ENCODE measurements at places on chromosomes 4 and X.

GRCh38 chr4:13386405-13387107, 97.6 kb downstream of the RAB28 start:
- DNase-seq, result no peak

DNA sequence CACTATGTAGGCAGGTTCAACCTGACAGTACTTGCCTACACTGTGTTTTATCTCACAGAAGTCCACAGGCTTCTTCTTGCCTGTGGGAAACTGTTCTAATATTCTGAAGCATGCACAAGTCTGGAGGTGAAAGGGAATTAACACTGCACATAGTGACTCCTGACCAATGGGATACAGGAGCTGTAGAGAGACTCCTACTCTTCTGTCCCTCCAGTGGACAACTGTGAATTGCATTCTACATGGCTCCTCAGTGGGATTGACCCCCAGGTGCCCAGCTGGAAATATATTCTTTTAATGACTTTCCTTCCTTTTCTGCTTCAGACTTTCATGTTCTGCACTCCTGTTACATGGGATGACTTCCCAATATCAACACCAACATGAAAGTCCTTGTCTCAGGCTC, 8.2 kb upstream of the YIPF6 start:
- no peak for DNase-seq

DNA sequence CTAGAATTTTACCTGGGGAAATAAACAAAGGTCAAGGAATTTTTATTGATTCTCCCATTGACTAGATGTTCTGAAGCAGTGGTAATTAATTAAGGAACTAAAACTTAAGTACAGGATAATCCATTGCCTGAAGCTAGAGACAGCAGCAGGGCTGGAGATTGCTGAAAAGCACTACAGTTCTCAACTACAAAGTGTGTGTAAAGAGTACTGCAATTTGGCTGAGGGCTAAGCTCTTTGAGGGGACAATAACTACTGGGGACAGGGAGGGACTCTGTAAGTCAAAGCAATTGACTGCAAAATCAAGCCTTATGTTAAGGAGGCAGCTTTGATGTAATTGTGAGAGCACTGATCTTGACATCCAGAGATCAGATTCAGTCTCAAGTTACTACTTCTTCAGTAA, 260.4 kb downstream of the GALNTL6 start:
- no peak for DNase-seq

- DNase-seq, result no peak
Measured at GRCh38 chrX:13716905-13717304, 17.5 kb downstream of the TRAPPC2 start.

- DNase-seq, result no peak
Measured at GRCh38 chrX:134738986-134739740, 80.9 kb upstream of the PLAC1 start.

GRCh38 chr4:61173799-61174198, 26.3 kb upstream of the ADGRL3 start:
- no peak for DNase-seq

DNA sequence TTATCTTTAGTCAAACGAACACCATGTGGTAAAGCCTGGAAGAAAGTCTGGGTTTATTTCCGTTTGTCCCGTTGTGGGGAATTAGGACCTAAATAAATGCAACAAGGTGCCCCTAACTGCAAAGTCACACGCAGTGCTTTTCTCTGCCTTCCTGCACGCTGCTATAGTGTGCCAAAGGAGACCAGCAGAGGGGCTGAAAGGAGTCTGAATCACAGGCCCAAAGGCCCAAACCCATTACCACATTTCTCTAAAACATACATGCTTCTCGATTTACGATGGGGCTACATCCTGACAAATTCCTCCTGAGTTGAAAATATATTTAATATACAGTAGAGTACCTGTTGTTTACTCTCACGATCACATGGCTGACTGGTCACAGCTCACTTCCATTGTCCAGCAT, 4.5 kb downstream of the VEGFC start:
- no peak for DNase-seq

- DNase-seq, result no peak
Measured at GRCh38 chrX:120238933-120239332, 11.7 kb upstream of the ZBTB33 start.

GRCh38 chr4:107546638-107547037, 173.4 kb downstream of the PAPSS1 start:
- no peak for DNase-seq

- DNase-seq, result no peak
Measured at GRCh38 chr4:171024720-171025303, 788.4 kb upstream of the GALNTL6 start.

- no peak for DNase-seq
Measured at GRCh38 chrX:152915541-152916241, 17.8 kb downstream of the ZNF185 start.

DNA sequence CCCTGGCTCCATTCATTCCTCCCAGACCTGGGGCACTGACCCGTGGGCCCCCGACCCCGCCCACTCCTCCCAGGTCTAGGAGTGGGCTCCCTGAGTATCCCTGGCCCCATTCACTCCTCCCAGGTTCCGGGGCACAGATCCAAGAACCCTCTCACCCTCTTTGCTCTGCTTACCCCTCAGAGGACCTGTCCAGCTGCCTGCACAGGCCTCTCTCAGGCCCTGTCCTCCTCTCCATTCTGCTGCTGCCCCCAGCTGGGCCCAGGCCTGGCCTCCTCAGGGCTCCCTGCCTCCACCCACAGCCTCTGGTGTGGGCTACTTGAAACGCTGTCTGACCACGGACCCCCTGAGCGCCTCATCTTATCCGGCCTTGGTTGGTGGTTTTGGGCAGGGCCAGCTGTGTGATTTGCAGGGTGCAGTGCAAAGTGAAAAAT, 217.7 kb upstream of the PSAPL1 start:
- DNase-seq, result no peak

- no peak for DNase-seq
Measured at GRCh38 chr4:52376132-52376704, 282.9 kb downstream of the USP46 start.

DNA sequence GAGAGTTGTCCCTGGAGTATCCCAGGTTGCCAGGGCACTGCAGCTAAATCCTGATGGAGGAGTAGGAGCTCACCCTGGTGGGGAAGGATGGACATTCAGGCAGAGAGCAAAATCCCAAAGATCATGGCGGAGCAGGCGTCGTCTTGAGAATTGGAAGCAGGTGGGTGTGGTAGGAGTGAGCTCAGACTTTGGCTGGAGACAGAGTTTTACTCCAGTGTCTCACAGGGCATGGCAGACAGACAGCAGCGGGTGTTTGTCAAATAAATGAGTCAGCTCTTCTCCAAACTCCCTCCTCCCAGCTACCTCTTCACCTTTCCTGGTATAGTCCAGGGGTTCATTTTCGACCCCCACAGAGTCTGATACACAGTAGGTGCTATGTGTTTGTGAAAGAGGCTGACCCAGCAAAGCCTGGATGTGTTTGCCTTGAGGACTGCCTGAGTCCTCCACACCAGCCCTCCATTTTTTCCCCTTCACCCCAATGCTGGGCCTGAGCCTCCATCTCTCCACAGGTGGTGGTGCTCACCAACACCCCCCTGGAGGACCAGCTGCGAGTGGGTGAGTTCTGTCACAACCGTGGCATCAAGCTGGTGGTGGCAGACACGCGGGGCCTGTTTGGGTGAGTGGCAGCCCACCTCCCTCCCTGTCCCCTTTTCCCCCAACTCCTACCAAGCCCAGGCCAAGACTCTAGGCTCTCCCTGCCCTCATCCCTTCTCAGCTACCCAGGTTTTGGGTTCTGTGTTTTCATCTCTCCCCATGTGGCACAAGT, 6.9 kb downstream of the UBA1 start:
- no peak for DNase-seq

- DNase-seq, result no peak
Measured at GRCh38 chrX:11893933-11894710, 136.1 kb downstream of the MSL3 start.

DNA sequence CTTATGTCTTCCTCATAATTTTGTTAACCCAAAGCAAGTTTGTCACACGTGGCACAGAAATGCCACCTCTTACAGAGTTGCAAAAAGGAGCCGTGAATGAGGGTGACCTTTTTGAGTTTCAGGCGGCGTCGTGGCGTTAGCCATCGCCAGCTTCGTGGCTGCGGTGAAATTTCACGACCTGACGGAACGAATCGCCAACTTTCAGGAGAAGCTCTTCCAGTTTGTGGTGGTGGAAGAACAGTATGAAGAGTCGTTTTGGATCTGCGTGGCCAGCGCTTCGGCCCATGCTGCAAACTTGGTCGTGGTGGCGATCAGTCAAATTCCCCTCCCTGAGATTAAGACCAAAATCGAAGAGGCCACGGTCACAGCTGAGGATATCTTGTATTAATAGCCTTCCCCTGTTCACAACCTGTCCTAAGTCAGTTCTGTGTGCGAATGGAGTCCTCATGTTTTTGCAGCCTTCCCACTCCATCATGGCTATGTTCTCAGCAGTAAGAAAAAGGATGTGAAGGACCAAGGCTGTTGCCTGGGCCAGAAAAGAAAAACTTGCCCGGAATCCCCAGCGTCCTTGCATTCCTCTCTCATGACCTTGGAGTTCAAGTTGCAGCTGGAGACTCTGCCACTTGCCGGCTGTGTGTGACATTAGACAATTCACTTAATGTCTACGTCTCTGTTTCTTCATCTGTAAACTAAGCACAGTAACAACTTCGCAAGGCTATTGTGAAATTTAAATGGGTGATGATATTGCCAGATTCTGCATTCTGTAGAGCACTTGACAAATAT, 11.9 kb downstream of the CLRN2 start:
- no peak for DNase-seq

DNA sequence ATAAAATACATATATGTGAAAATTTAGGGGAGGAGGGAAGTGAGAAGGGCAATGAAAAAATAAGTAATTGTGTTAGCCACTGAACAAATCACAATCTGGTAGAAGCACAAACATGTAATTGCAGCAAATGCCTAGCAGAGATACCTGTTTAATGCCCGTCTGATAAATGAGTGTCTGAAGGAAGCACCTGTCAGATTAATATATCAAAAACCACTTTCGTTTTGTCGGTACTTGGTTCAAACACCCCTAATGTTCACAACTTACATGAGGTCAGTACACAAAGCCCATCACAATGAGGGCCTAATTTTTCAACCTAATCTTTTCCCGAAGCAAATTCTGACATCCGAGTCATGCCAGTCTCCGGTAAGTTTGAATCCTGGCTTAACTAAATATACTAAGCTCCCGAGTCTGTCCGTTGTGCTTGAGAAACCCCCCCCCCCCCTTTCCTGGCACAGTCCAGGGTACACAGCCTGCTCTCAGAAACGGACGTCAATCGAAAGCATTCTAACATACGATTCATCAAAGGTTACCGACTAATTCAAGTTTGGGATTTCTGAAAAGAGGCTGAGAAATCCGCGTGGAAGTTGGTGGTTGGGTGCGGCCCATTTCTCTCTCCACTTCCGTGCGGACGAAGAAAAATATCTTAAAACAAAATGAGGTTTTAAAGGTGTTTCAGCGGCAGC, 758 bp downstream of the SDAD1 start:
- DNase-seq, result no peak

- DNase-seq, result no peak
Measured at GRCh38 chr4:57553728-57554127, 443.5 kb upstream of the IGFBP7 start.

DNA sequence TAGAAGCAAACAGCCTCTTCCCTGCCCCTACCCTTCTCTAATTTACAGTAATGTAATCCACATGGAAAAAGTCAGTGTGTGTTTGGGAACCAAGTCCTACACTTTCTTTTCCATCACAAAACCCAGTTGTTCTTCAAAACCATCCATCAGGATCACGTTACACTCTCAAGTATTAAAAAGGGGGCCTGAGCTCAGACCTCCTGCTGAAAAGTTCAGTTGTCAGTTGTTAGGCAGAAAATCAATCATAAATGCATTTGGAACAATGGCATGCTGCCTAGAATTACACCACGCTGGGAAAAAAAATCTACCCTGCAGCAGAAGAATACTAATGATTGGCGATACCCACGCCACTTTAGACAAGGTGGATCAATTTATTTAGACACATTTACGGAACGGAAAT, 236.5 kb downstream of the PARM1 start:
- no peak for DNase-seq

DNA sequence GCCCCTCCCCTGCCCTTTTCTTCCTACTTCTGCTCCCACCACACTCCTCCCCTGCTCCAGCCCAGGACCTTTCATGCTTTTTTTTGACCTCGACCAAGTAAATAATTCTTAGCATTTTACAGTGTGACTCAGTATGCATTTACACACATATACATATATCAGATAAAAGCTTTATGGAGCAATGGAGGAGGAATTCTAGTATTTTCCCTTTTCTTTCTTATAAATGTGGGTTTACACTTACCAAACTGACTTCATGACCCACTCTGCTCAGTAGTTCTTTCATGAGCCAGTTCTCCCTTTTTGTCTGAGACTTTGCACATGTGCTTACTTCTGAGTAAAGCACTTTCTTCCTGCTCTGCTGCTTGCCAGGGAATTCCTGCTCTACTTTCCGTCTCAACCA, 111.8 kb upstream of the H2AZ1 start:
- no peak for DNase-seq

- no peak for DNase-seq
Measured at GRCh38 chr4:148764720-148765119, 322.5 kb upstream of the NR3C2 start.

GRCh38 chr4:41613386-41613785, 75.4 kb downstream of the LIMCH1 start:
- DNase-seq, result peak; percentile 7

- DNase-seq, result no peak
Measured at GRCh38 chr4:46818604-46819003, 90.4 kb downstream of the COX7B2 start.

DNA sequence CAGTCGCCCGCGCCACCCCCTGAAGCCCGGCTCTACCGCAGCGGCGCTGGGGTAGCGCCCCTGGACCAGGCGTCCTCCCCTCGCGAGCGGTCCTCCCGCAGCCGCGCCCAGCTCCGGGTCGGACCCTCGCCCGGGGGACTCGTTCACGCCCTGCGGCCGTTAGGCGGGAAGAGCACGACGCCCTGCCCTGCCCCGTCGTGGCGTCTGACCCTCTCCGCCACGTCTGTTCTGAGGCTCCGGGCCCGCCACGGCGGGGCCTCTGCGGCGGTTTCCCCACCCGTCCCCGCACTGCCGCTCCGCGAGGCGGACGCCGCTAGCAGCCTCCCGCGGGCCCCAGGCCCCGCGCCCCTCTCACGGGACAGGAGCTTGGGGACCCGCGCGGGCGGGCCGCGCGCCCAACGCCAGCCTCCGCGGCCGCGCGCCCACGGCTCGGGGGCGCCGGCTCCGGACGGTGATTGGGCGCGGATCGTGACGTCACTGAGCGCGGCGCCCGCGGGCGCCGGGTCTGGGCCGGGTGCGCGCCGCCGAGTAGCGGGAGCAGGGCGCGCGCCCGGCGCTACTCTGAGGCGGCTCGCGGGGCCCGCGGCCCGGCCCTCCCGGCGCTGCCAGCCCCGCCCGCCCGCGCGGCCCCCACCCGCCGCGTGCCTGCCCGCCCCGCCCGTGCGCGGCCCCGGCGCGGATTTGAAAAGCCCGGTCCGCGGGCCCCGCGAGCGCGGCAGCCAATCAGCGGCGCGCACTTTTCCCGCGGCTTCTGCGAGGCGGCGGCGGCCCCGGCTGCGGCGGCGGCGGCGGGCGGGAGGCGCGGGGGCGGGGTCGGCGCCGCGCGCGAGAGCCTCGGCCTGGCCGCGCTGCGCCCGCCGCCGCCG, at the start of gene NSD2:
NSD2 (plus strand) TSS at position 816 of the 866 bp plus-strand sequence. CDS start 29,262 bp downstream, outside the sequence.
- peak; percentile 50 for DNase-seq
